ENCODE measurements at places on chromosomes 2 and 18.

DNA sequence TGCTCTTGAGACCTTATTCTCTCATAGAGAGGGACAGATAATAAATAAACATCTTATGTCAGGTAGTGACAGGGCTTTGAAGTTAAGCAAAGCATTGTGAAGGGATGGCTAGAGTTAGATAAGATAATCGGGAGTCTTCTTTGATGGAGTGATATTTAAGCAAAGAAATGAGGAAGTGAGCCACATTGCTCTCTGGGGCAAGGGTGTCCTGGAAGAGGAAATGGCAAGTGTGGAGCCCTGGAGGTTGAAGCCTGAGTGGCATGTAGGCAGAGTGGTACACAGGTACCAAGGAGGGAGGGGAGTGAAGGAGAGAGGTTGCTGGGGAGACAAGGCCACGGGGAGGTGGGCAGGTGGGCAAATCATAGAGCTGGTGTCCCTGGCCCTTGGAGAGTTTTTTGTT, 110.2 kb downstream of the CTAGE1 start:
- DNase-seq, result no peak

DNA sequence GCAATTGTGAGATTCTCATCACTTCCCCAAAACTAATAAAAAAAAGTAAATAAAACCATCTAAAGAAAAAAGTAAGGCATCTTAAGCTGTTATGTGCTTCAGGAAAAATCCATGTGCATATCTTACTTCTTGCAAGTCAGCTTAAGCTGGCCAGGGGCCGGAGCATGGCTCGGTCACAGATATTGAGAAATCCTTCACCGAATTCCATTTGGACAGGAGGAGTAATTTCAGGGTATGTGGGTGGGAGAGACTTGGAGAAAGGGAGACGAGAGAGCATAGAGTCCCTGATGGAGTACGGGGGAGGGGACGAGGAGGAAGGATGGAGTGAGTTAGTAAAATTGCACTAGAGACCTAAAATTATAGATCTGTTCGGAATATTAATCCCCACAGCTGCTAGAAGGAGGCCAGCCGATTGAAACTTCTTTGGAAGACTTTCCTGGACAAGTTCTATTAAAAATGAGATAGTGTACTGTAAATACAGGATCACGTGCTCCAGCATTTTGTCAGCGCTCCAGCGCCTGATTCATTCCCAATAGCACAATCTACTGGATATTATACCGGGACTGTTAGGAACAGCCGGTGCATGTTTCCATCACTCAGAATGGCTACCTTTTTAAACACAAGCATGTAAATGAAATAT, 438.5 kb downstream of the ZNF516 start:
- no peak for DNase-seq

DNA sequence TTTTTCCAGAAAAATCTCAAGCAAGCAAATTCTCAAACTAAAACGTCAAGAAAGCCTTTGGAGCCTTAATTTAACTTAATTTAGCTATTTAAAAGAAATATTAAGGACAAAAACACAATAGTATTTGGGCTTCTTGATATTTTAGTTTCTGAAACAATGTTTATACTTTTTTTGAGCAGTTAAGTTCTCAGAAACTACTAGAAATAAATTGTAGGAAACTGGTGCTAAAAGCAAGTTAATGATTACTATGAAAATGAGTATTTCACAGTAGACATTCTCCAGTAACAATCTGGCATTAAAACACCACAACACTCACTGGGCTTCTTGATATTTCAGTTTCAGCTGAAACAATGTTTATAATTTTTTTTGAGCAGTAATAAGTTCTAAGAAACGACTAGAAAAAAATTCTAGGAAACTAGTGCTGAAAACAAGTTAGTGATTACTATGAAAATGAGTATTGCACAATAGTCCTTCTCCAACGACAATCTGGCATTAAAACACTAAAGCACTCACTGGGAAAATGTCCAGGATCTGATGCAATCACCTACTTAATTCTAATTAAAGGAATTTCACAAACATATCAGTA, 45.1 kb downstream of the TRAK2 start:
- DNase-seq, result peak; percentile 13

GRCh38 chr2:161223139-161223732, 63.0 kb downstream of the TANK start:
- no peak for DNase-seq

- no peak for DNase-seq
Observed at GRCh38 chr2:134458950-134459349, 205.1 kb downstream of the MGAT5 start.
